ENCODE measurements at places on chromosomes 5 and 9. TPM values are rescaled to one million over a fixed set of nuclear protein-coding genes. Genes with fewer than 3 reads are reported as not detected.

PTPRD gene
- 17.2 TPM for total RNA-seq

CDKN2AIPNL gene
- total RNA-seq = 19.4 TPM

KCNIP1 gene
- not detected for total RNA-seq

C5orf52 gene
- total RNA-seq = not detected

PCDHGA2 gene
- total RNA-seq = 2.8 TPM

ZFAND5 gene
- 163 TPM for total RNA-seq

C1QTNF2 gene
- 0.17 TPM for total RNA-seq

SMIM27 gene
- 2.9 TPM for total RNA-seq

SPINK9 gene
- total RNA-seq = not detected

Data from smooth muscle cell of the pulmonary artery (primary cell).